ENCODE measurements at places on chromosomes 4 and X.

- DNase-seq = no peak
These were observed 146.5 kb downstream of the RBM47 start for GRCh38 chr4:40482985-40483647.

DNA sequence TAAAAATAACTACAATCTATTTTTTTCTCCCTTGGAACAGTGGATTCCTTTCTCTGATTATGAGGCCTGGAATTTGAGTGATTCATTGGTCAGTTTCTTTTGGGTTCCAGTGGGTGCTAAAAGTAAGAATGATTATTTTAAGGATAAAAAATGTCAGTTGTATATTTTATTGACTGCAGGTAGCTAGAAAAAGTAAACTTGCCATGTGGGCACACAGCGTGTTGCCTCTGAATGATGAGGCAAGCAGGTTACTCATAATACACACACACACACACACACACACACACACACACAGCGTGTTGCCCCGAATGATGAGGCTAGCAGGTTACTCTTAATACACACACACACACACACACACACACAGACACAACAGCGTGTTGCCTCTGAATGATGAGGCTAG, 13.8 kb downstream of the GALNT7 start:
- no peak for DNase-seq

GRCh38 chr4:162803378-162803777, 363.3 kb downstream of the NAF1 start:
- DNase-seq = no peak

GRCh38 chr4:68736813-68737212, 66.4 kb upstream of the UGT2B15 start:
- DNase-seq = no peak

GRCh38 chrX:50643525-50644137, 170.4 kb downstream of the SHROOM4 start:
- DNase-seq = no peak

DNA sequence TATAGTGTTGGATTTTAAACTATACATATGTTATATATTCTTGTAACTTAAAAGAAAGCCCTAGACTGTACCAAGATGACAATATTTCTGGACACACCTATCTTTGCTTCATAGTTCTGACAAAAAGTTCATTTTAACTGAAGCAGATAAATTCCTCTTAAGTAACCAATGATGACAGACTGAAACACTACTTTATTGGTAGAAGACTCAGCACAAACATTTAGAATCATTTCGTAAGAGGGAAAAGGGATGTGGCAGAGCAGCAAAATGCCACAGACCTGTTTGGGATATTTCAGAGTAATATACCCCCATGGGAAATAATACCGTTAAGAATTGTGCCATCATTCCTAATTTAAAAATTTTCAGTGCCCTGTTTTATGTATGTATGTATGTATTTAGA, 56.2 kb downstream of the APOO start:
- no peak for DNase-seq

GRCh38 chrX:106987488-106987887, 12.5 kb downstream of the MORC4 start:
- DNase-seq = no peak

DNA sequence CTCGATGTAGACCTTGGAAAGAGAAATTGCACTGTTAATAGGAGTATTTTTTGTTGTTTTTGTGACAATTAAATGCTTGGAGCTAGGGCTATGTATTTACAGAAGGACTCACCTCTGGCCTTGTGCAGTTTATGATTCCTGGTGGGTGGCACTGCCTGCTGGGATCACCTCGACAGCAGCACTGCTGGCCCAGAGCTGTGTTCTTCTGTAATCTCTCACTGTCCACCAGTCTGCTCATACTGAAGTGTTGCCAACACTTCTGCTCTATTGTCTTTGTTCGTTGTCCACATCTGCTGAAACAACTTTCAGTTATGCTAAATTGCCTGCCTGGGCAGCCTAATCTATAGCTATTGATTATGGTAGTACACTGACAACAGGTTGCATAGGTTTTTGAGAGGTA, 194.4 kb upstream of the ANK2 start:
- DNase-seq = no peak

GRCh38 chr4:185101354-185101890, 41.6 kb upstream of the SLC25A4 start:
- no peak for DNase-seq

- peak; percentile 21 for DNase-seq
These were observed 17.8 kb upstream of the ZNF827 start for GRCh38 chr4:145956288-145956890.

- DNase-seq = no peak
These were observed 17.5 kb upstream of the C4orf36 start for GRCh38 chr4:86909546-86910295.
